Suppressor macrophage (primary cell): ENCODE measurements at places on chromosomes 16 and 17.

GRCh38 chr17:83143817-83144231 lies 64.4 kb downstream of the METRNL start:
- no peak for DNase-seq

- no peak for DNase-seq
Observed at GRCh38 chr17:68352041-68352440, 60.7 kb downstream of the ARSG start.

GRCh38 chr16:52078716-52079655 lies 468.0 kb downstream of the TOX3 start:
- DNase-seq = no peak

GRCh38 chr16:85072947-85073346 lies 39.3 kb downstream of the CIBAR2 start:
- DNase-seq = no peak

DNA sequence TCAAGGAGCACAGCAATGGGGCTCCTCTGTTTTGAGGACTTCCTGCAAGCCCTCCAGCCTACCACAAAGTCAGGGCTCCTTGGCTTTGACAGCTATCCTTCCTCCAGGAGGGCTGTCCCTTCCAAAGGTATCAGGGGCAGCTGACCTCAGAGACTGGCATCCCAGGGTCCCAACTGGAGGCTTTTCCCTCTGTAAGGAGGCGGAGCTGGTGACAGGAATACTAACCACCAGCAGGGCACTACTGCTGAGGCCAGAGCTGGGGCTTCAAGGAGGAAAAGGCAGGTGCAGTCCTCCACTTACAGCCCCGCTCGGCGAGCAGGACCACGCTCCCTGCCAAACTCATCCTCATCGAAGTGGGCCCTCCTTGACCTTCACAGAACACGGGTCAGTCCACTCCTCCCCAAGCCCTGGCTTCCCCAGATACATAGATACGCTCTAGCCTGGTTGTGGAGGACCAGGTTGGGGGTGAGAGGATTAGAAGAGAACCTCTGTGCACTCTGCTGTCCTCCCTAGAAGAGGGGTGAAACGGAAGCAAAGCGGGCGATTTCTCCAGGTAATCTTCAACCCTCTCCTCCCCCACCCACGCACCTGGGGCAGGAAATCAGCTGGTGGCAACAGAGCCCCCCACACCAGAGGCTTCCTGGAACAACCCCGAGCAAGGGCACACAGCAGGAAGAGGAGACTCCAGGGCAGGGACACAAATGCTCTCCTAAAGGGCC lies 20.5 kb downstream of the ST3GAL2 start:
- DNase-seq = no peak

GRCh38 chr17:76132574-76133338 lies 8.3 kb downstream of the FOXJ1 start:
- DNase-seq = no peak

- DNase-seq = no peak
Observed at GRCh38 chr17:33113991-33114370, 122.3 kb downstream of the SPACA3 start.

DNA sequence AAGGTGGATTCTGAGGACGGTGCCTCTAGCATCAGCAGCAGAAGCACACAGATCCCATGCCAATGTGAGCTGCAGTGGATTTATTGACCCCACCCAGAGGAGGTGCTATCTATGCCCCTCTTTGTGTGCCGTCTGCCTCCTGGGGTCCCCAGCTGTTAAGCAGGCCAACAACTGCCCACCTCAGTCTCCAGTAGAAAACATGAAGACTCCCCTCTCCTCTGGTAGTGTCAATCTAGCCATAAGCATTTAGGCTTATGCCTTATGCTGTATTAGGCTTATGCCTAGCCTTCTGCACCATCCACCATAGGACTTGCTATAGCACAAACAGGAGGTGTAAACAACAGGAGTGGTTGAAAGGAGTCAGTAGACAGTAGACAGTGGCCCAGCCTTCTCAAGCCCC lies 417.9 kb upstream of the C16orf82 start:
- no peak for DNase-seq
